ENCODE measurements at places on chromosomes 16 and 17.

GRCh38 chr17:77096570-77097214, 44.1 kb upstream of the SEC14L1 start:
- DNase-seq: no peak

- DNase-seq: no peak
Observed at GRCh38 chr16:11946433-11946832, 4.6 kb upstream of the NPIPB2 start.

DNA sequence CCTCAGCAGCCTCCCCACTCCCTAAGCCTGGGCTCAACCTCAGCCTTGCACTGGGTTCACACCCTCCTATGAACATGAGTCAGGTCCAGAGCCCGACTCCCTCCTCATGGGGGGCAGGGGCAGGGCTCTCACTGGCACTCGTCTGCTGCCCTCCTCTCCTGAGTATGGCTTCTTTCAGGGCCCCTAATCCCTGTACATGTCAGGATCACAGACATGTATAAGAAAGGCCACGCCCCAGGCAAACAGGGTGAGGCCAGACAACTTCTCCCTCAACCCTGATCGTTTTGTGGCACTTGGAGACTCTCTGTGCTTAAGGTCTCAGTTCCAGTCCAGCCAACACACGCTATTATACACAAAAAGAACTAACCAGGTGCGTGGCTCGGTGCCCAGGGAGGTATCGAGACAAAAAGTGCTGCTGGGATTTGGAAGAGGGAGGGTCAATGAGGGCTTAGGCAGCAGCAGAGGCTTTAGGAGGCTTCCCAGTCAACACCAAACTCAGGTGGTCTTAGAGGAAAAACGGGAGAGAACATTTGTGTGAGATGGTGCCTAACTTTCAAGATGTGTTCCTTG, 45.2 kb downstream of the CMTM3 start:
- peak; percentile 42 for DNase-seq

GRCh38 chr16:14531613-14532012, 98.4 kb downstream of the PARN start:
- no peak for DNase-seq

All from colonic mucosa (tissue), 4 donors.